Spinal cord (tissue), 10 donors: ENCODE measurements at places on chromosomes 7 and 10. TPM values are rescaled to one million over a fixed set of nuclear protein-coding genes. Genes with fewer than 3 reads are reported as not detected.

DNA sequence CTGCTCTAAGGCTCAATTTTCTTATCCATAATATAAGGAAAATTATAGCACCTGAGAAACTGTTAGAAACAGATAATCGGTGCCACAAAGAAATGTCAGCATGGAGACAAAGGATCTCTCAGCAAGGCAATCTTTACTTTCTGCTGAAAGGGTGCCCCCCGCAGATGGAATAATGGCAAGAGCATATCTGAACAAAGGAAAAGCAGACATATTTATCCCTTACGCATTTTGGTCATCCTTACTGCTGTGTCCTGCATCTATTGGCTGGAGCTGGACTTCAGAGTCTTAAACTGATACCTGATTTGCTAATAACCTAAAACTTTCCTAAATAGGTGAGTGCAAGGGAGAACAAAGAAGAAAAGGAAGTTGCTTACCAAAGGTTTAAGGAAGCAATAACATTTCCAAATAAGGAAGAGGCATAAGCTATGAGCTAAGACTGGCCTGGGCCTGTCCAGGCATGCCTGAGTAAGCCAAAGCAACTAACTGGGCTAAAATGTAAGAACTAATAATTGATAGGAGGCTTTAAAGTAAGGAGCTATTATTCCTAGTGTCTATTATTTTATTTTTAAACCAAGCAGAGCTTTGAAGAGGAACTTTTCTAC, 39.6 kb upstream of the ELMO1 start:
- DNase-seq = no peak

- DNase-seq = no peak
Measured at GRCh38 chr10:62540389-62540788, 166.2 kb downstream of the ZNF365 start.

The CYP2C9 gene
- not detected for polyA plus RNA-seq

- DNase-seq = no peak
Measured at GRCh38 chr7:36082910-36083309, 70.1 kb upstream of the EEPD1 start.

- no peak for DNase-seq
Measured at GRCh38 chr10:100482834-100483185, 20.0 kb downstream of the WNT8B start.

DNA sequence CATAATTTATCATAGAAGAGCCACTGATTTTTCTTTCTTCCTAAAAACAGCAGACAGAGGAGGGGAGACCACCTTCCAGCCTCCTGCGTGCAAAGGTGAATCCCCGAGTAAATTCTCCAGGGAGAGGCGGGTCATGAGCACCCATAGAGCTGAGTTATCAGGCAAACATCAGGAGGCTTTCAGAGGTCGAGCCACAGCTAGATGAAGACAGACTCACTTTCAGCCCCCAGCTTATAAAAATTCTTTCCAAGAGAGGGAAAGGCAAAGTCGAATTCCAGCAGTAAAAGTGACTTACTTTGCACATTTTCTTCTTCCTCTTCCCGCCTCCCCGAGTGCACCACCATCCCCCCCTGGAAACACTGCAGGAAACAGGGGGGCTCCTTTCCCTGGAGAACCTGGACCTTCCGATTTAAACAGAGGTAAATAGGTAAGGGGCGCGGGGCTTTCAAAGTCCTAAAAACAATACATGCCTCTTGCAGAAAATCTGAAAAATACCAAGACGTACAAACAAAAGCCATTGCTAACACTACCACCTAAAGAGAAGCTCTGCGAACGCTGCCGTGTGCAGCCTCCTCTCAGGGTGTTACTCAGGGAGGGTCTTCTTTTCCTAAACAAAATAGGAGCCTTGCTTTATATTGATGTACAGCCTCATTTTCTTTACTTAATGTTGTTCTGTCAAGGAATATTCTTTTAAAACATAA, 163.8 kb downstream of the SVIL start:
- no peak for DNase-seq

- DNase-seq = peak; percentile 50
Measured at GRCh38 chr10:14093730-14094484, 236.8 kb downstream of the FRMD4A start.

DNA sequence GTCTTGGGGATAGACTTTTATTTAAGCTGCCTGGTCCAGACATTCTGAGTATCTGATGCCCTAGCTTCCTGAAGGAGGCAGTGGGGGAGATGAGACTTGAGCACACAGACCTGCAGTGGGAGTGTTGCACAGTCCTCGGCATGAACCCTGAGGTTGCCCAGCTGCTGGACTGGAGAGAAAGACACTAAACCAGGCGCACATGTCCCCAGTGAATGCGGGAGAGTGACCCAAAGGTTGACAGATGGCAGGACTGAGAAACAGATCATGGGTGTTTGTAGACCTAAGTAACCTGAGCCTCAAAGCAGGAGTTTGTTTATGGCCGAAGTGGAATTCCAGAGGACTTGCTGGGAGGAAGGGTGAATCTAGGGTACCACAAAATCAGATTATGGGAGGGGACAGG, 15.7 kb upstream of the MSRB2 start:
- no peak for DNase-seq

- no peak for DNase-seq
Measured at GRCh38 chr7:32500922-32501341, 5.6 kb downstream of the AVL9 start.

DNA sequence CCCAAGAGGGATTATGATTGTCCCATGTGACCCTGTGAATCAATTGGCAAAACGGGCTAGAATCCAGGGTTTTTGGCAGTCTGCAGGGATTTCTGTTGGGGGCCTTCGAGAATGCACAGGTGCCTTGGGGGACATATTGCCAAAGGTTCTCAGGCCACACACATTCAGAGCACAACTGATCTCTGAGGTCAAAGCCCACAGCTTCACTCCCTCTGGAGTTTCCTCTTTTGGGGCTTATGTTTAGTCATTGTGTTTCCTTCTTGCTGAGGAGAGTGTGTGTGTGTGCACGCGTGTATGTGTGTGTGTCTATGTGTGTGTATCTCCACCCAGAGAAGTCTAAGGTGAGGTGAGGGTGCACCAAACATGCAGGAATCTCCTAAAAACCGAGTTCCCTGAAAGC, 8.8 kb downstream of the PPIF start:
- DNase-seq = no peak

The ADRA2A gene
- 16.8 TPM for polyA plus RNA-seq

The RNF32 gene
- polyA plus RNA-seq = 3.8 TPM

The PNLIPRP1 gene
- not detected for polyA plus RNA-seq

The EPHB6 gene
- 47.4 TPM for polyA plus RNA-seq

GRCh38 chr7:105345725-105346124, 43.0 kb downstream of the SRPK2 start:
- DNase-seq = no peak

DNA sequence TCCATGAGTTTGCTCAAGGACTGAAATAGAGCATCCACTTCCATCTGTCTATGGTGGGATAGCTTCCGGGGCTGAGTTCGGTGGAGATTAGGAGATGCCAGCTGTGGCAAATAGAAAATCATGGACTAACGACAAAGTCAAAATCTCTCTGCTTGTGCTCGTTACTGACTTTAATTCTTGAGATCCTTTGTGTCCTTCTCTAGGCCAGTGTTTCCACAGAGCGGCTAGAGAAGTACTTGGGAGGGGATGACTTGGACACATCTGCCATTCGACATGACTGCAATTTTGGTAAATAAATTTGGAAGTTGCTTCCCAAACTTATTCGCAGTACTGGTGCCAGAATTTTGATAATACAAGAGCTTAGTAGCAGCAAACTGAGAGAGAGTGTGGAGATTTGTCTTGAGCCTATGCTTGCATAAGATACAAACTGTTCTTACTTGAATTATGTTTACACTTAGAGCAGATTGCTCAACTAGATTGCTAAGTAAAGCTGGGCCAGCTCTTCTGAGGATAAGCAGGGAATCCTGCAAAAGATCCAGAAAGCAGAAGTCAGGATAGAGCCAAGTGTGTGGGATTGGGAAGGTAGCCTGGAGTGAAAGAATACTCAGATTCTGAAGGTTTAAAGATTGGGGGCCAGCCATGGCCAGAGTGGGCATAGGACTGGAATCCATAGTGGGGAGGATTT, 27.6 kb downstream of the ABCC2 start:
- no peak for DNase-seq

DNA sequence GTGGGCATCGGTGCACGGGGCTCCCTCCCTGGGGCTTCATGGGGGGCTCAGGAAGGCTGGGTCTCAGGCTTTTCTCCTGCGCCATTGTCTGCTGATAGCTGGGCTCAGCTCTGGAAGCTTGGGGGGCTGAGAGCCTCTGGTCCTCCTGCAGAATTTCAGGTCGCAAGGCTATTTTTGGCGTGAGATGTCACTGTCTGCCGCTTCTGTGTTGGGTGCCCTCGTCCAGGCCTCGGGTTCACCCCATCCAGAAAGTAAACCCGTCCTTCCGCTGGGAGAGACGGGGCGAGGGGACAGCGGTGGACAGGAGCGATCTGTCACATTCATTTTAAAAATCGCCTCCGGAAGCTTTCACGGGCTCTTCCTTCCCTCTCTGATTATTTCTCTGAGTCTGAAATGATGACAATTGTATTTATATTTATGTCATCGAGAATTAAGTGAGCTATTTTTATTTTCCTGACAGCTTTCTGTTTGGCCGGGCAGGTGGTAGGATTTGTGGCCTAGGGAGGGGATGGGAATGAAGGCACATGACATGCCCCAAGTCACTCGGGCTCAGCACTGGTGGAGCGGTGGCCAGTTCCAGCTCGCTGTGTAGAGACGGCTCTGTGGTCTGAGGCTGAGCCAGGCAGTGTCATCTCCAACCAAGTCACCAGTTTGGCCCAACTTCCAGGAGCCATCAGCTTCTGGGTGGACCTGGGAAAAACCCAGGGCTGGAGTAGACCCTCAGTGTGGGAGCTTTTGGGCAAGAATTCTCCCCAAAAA, 40.7 kb upstream of the AP5Z1 start:
- no peak for DNase-seq

- no peak for DNase-seq
Measured at GRCh38 chr7:67619175-67619574, 622.5 kb downstream of the TYW1 start.

The ANKRD22 gene
- polyA plus RNA-seq = 0.70 TPM

GRCh38 chr10:101322266-101323108, 31.5 kb upstream of the BTRC start:
- DNase-seq = no peak

DNA sequence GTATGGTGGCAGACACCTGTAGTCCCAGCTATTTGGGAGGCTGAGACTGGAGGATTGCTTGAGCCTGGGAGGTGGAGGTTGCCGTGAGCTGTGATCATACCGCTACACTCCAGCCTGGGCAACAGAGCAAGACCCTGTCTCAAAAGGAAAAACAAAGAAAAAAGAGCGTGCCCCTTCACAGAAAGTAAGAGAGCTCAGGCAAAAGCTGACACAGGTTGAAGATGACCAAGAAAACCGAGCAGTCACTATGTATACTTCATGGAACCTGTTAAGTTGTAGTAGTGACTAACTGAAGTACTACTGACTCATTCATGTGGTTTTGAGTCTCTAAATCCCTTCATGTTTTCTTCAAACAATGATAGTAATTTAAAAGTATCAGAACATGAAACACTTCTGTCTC, 1.2 kb upstream of the PRRT4 start:
- DNase-seq = no peak

- DNase-seq = no peak
Measured at GRCh38 chr10:96337106-96337505, 21.7 kb downstream of the OPALIN start.

The NEUROG3 gene
- polyA plus RNA-seq = not detected

The MTG1 gene
- 50.4 TPM for polyA plus RNA-seq

The AKR1B15 gene
- 0.24 TPM for polyA plus RNA-seq

GRCh38 chr10:44259090-44259874, 125.6 kb downstream of the CXCL12 start:
- no peak for DNase-seq

DNA sequence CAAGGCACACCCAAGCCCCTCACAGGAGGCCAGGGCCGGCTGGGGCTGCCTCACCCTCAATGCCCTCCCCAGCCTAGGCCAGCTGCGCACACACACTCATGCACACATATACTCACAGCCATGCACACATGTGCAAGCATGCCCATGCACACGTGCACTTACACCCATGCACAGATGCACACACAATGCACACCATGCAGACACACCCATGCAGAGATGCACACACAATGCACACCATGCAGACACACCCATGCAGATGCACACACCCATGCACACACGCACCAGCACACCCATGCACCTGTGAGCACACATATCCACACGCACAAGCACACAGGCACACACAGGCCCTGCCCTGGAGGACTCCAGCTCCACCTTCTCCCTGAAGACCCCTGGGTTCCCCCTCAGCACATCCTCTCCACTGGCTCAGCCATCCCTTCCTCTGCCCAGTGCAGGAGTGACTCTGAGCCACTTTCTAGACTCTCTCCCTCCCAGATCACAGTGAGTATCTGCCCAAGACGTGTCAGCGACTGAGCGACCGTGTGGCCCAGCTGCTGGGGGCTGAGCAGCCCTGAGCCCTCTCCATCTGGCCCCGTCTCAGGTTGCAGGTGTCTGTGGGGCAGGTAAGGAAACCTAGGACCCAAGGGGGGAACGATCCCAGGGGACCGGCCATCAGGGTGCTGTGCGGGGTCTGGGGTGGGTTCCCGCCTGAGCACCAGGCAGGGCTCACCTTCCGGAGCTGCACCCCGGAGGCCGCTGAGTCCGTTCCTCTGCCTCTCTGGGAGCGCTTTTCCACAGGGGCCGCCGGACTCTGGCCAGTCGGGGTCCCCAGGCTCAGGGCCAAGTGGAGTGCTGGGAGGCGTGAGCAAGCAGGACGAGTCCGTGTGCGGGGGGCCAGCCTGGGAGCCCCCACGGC, 25.8 kb downstream of the AP5Z1 start:
- DNase-seq = no peak

The ALOX5 gene
- polyA plus RNA-seq = 3.8 TPM

- DNase-seq = no peak
Measured at GRCh38 chr7:12456506-12456905, 52.8 kb upstream of the VWDE start.

- DNase-seq = no peak
Measured at GRCh38 chr7:155231941-155232340, 65.7 kb upstream of the INSIG1 start.
